ENCODE measurements at places on chromosomes 2 and 18. TPM values are rescaled to one million over a fixed set of nuclear protein-coding genes. Genes with fewer than 3 reads are reported as not detected.

HAT1 gene
- 48.4 TPM for total RNA-seq

KCNE4 gene
- 1.2 TPM for total RNA-seq

CABYR gene
- total RNA-seq, result 0.98 TPM

GRHL1 gene
- 5.4 TPM for total RNA-seq

CCDC68 gene
- total RNA-seq, result 10.6 TPM

DNA sequence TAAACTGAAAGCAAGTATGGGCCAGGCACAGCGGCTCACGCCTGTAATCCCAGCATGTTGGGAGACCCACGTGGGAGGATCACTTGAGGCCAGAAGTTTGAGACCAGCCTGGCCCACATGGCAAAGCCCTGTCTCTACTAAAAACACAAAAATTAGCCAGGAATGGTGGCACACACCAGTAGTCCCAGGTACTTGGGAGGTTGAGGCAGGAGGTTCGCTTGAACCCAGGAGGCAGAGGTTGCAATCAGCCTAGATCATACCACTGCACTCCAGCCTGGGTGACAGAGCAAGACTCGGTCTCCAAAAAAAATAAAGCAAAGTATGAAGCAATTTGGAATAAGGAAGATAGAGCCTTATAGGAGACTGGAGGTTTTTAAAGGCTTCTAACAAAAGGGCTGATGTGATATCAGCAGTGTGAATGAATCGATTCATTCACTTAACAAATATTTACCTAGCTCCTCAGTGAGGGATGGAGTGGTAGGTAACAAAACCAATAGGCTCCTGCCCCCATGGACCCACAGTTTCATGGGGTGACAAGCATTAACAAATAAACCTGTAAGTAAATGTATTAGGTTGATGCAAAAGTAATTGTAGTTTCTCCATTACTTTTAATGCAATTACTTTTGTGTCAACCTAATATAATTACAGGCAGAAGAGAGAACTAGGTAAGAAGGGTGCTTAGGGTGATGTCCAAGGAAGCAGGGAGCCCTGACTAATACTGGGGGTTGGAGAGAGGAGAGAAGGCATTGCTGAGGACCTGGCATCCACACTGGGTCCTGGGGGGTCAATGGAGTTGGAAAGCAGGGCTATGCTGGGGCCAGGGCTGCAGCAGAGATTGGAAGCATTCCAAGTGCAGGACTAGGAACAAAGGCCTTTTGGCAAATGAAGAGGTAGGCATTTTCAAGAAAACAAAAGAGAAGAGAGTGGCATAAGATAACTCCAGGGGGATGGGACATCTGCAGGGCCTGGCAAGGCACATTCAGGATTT is 195.4 kb upstream of the ARL4C start:
- DNase-seq, result no peak

GRCh38 chr18:5317186-5317585 is 21.7 kb upstream of the ZBTB14 start:
- no peak for DNase-seq

DNA sequence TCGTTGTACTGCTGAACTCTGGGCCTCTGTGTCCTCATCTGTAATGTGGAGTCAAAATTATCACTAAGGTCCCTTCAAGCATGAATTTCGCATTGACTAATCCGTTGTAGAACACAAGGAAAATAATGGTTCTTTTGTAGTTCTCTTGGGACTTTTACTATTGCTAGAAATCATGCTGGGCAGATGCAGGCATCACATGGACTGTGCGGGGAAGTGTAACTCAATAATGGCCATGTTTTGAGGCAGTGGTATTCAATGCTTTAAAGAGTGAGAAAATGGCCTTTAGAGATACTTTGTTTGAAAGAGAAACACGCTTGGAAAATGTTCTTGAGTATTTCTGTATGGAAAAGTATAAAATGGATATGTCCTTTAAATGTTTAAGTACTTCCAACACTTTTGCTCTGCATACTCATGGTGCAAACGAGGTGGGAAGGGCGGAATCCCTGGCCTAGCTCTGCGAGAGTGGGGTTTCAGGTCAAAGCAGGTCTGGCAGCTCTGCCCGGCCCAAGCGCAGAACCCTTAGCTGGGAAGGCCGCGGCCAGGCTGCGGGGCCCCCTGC is 117.3 kb upstream of the MSTN start:
- DNase-seq, result no peak

- DNase-seq, result no peak
Observed at GRCh38 chr18:8031496-8031895, 464.4 kb downstream of the PTPRM start.

DNA sequence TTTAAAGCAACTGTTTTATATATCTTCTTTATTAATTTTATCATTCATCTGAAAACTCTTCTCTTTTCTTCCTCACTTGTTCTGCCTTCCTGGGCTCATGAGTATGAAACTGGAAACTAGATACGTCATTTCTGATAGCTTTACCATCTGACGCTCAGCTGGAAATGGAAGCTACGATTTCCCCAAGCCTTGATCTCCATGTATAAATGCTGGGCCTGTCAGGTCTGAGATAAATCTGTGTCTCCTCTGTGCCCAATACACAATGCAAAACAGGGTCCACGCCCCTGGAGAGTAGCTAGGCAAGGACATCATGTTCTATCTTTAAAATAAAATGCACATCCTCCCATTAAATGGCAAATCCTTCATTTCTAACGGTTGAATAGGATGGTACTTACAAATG is 238.4 kb downstream of the AFF3 start:
- DNase-seq, result no peak

DNA sequence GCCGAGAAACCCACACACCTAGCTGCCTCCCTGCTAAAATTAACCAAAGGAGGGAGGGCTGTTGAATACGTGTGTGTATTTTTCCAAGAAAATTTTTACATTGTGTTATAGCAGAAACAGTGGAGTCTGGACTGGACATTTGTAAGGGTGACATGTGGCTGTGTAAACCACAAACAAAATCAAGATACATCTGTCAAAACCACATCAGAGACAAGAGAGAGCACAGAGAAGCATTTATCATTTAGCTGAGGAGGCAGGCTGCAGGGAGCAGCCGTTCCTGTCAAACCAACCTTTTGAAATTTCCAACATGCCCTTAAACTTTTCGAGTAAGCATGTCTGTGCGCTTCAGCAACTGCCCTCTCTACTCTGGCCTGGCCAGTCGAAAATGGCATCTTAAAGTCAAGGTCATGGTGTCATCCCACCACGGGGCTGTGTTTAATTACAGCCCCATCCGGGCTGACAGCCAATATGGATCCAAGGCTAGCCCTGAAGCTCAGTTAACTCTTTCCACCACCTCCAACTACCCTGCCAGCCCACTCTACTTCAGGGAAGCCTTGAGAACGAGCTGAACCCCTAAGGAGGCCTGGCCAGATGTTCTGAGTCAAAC is 8.4 kb downstream of the BCL11A start:
- no peak for DNase-seq

Measured in lung (tissue), 17 donors.